ENCODE measurements at places on chromosomes 7 and 10.
A peak's percentile ranks its signal among the peaks of the same experiment; 100 is the strongest.

DNA sequence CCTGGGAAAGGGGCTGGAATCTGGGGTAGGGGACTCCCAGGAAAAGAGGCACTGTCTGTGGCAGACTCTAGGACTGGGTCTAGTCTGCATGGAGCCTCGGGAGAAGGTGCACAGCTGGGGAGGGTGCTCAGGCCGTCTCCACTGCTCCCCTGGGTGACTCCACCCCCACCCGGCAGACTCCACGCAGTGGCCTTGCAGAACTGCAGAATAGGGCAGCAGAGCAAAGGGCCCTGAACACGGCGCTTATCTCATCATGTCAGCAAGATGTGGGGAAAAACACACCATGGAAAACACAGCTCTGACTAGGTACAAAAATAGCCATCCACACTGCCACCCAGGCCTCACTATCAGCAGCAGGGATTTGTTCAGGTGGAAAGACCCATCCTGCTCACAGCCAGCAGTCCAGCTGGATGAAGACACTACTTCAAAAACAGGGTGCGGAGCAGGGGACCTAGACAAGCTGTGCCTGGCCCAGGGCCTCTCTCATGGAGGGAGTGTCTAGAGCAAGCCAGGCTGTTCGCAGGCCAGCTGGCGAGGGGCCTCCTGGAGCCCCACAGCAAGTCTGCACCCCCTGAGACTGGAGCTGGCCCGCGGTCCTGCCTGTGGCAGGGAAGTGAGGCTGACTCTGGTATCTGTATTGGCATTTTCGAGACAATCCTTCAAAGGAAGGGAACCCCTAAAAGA is 11.7 kb downstream of the MAT1A start:
- DNase-seq, result no peak

GRCh38 chr7:36777062-36777461 is 52.8 kb upstream of the AOAH start:
- no peak for DNase-seq

GRCh38 chr7:41774966-41775365 is 72.1 kb upstream of the INHBA start:
- no peak for DNase-seq

DNA sequence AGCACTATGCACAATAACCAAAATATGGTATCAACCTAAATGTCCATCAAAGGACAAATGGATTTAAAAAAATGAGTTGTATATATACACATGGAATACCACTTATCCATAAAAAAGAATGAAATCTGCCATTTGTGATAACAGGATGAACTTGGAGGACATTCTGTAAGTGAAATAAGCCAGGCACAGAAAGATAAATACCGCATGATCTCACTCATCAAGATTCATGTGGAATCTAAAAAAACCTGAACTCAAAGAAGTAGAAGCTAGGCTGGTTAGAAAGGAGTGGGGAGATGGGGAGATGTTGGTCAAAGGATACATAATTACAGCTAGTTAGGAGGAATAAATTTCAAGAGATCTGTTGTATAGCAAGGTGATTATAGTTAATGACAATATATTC is 17.3 kb upstream of the AOC1 start:
- no peak for DNase-seq

- DNase-seq, result no peak
Measured at GRCh38 chr7:20831451-20831850, 44.8 kb upstream of the SP8 start.

DNA sequence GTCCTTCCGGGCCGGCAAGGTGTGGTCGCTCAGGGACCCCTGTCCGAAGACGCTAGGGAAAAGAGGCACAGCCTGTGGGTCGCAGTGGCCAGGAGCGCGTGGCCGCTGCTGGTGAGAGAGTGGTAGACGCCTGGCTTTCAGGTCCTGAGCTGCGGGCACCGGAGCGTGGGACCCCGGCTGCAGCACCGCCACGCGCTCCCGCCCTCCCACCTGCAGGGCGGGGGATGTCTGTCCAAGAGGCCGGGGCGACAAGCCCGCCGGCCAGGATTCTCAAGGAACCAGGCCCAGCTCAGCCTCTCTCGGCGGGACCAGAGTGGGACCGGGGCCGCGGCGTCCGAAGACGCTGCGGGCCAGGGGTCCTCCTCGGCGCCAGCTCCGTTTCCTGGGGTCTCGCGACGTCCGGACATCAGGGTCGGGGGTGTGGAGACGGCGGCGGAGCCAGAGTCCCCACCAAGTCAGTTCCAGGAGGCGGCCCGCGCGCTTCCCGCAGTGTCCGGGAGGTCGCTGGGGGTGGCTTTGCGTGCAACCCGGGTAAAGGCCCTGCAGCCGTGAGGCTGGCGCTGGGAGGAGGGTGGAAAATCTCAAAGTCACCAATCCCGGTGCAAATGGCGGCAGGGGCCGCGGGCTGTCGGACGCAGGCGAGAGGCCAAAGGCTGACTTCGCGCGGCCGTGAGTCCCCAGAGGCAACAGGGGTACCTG is 5.5 kb downstream of the ZNF503 start:
- no peak for DNase-seq

GRCh38 chr7:4227105-4228010 is 454.7 kb upstream of the FOXK1 start:
- no peak for DNase-seq

- no peak for DNase-seq
Measured at GRCh38 chr10:113033991-113034390, 83.9 kb downstream of the TCF7L2 start.

DNA sequence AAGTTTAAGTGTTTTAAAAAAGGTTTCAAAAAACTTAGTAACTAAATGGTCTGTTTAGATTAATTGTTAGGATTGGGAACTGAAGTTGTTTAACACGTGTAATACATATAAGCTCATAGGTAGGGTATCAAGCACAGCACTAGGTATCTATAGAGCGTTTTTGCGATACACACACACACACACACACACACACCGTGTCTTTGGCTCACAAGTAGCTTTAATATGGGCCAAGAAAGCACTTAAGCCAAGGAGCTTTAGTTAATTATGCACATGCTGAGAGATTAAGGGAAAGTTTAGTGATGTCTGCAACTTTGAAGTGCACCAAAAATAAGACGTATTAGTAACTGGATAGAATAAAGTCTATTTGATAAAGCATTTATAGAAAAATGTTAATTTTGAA is 93.8 kb upstream of the CNTNAP2 start:
- no peak for DNase-seq

GRCh38 chr7:41005374-41005901 is 697.5 kb downstream of the INHBA start:
- peak; percentile 51 for DNase-seq

DNA sequence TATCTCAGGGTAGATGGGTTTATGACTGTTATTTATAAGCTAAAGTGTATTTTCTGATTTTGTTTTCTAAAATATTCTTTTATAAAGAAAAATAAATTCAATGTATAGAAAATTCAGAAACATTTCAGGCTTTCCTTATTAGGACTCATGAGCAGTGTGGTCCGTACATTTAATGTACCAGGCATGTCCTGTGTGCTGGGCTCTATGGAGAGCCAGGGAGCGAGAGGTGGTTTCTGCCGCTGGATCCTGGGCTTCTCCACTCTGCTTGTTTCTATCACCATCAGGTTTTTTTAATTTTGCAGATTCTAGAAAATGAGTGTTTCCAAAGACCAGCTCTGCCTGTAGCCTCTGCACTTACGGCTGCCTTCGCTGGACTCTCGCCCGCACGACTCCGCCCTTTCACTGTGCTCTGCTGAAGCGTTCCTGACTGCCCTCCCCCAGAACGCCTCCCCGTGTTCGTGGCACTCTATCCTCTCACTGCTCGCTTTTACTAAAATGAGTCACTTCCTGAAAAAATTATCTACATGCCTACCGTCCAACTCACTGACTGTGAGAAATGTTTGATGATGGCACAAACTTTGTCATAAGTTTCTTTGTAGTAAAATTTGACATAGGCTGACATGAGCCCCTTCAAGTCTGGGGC is 188.5 kb downstream of the ZMYND11 start:
- peak; percentile 92 for DNase-seq

DNA sequence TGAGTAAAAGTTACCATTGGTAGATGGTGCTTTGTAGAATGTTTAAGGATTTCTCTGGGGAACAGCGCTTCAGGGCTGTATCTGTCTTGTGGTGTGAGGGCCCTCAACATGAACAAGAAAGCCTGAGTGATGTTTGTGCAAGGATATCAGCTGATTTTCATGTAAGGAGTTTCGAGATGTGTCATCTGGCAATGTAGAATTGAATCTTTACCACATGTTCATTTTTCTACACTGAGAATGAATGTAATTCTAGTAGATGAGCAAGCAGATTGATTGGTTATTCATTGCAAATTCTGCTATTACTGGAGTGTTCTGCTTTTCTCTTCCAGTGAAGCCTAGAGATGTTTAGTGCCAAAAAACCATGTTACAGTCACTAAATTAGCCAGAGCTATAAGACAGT is 87.7 kb downstream of the ST7 start:
- DNase-seq, result peak; percentile 29

DNA sequence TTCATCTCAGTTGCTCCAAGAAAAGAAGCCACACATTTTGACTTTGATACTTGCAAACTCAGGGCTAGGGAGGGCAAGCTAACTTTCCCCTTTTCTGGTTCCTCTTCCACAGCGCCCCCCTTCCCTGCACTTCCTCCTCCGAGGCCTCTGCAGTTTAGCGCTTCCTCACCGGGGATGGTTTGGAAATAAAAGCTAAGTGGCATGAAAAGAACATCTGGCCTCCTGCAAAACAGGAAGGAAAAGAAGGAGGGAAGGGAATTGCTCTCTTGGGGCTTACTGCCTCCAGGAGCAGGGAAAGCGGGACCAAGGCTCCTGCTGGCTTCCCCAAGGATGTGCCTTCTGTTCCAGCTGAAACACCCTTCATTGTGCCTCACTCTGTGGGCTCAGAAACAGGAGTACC is 42.3 kb downstream of the PRKCQ start:
- DNase-seq, result no peak

GRCh38 chr7:113314594-113314993 is 196.2 kb upstream of the SMIM30 start:
- DNase-seq, result no peak

GRCh38 chr7:102215256-102215655 is 71.4 kb upstream of the SH2B2 start:
- no peak for DNase-seq

GRCh38 chr7:4742051-4742573 is 33.3 kb upstream of the AP5Z1 start:
- DNase-seq, result no peak

GRCh38 chr7:129690701-129691100 is 79.2 kb downstream of the NRF1 start:
- no peak for DNase-seq

GRCh38 chr10:79057481-79058275 is 11.1 kb upstream of the ZMIZ1 start:
- no peak for DNase-seq

DNA sequence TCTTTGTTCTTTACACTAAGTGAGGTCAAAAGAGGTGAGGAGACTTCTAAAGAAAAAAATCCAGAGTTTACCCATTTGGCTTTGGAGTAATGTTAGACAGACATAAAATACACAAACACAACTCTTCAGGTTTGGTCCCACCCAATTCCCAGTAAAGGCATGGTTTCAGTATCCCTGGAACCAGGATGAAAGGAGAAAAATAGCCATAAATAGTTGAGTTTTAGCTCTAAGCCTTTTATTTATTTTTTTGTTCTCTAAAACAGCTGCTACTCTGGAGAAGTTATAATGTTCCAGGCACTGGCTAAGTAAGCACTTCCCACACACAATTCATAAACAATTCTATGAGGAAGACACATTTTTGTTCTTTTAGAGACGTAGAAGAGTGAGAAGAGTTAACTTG is 4.0 kb downstream of the ABCB1 start:
- DNase-seq, result no peak

DNA sequence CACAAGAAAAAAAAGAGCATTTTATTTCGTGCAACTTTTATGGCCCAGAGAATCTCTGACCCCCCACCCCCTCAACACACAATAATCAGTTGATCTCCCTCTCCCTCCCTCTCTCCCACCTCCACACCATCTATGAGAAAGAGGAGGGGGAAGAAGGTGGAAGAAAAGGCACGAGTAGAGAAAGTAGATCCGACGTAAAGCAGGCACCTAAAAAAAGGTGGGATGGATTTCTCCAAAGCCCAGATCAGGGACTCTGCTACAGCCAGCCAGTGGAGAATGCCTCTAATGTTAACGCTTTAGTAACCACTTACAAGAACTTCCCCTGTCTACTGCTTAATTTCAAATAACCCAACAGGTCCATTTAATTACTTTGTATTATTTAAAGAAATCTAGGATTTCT is 24.4 kb downstream of the KMT2C start:
- DNase-seq, result no peak

- no peak for DNase-seq
Measured at GRCh38 chr10:22570733-22571430, 143.5 kb downstream of the PIP4K2A start.

GRCh38 chr7:82468435-82468834 is 24.9 kb upstream of the CACNA2D1 start:
- DNase-seq, result no peak

DNA sequence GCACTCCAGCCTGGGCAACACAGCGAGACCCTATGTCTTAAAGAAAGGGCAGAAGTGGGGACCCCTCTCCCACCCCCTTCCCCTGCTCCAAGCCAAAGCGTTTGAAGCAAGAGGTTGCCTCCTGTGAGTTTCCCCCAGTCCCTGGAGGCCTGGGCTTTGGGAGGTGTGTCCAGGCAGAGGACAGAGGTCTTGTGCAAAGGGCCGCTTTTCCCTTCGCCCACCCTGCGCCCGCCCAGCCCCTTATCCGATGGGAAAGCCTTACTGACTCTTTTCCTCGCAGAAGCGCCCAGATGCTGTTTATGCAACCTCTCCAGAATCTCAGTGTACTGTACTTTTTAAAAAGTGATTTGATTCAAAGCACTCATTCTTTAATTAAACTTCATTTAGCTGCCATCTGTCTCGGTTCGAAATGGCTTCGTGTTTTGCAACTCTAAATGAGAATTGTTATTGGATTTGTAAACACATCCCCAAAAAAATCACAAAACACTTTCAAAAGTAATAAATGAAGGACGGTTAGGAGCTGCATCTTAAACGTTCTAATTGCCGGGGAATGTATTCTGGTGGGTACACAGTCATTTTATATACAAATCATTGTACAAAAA is 50.5 kb upstream of the GTF2I start:
- DNase-seq, result no peak

DNA sequence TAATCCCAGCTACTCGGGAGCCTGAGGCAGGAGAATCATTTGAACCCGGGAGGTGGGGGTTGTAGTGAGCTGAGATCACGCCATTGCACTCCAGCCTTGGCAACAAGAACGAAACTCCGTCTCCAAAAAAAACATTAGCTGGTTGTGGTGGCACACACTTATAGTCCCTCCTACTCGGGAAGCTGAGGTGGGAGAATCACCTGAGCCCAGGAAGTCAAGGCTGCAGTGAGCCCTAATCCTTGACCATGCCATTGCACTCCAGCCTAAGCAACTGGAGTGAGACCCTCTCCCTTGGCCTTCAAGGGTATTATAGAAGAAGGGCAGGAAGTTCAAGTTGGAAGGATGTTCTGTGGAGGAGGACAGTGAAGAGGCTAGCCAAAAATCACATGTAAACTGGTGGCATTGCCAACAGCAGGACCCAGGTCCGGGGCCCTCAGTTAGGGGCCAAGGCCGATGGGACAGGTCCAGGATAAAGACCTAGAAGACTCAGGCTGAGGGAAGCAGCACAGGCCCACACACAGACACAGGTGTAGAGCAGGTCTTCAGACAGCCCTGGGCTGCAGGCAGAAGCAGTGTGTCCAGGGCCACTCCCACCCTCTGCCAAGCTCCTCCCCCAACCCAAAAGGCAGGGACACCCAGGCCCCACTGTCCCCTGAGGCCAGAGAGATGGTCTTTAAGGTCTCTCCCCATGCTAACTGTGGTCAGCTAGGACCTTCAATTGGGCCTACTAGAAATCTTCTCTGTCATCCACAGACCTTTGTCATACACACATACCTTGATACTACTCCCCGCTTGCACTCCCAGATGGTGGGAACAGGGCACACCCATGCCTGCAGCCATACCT is 8.4 kb upstream of the SAMD8 start:
- no peak for DNase-seq

Measured in fibroblast of the conjunctiva (primary cell).